ENCODE measurements at places on chromosomes 5 and 9.

DNA sequence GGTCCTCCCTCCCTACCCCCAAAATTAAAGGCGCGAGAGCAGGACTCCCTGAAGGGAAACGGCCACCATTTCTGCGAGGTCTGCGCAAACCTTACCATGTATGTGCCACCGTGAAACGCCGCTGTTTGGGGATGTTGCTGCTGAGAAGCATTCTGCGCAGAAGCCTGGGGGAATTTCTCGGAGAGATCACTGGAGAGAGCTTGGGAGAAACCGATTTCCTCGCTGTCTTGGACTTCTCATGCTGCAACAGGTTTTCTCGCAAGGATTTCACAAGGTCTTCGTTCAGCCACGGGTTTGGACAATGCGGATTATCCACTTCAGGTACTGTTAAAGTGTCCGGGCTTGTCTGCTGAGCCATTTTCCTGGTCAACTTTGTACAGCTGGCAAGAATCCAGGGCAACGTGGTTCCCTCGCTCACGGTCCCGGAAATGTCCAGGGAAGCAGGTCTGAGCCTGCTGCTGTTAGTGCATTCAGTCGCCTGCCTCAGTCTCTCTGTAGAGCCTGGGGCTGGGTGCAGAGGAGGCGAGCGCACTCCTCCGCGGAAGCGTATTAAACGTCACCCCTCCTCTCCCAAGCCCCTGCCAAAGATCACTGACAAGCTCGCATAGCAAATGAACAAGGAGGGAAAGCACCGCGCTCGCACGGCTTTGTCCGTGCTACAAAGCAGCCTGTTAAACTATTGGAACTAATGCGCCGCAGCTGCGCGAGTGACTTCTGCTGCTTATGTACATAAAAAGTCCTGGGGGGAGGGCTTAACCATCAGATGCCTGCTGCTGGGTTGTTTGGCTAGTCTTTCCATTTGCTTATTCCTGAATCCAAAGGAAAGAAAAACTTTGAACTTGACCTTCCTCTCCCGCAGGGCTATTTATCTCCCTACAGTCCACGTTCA, 125.1 kb downstream of the PDE4D start:
- no peak for DNase-seq

- DNase-seq, result no peak
These were observed 887 bp downstream of the PTPDC1 start for GRCh38 chr9:94085062-94085639.

DNA sequence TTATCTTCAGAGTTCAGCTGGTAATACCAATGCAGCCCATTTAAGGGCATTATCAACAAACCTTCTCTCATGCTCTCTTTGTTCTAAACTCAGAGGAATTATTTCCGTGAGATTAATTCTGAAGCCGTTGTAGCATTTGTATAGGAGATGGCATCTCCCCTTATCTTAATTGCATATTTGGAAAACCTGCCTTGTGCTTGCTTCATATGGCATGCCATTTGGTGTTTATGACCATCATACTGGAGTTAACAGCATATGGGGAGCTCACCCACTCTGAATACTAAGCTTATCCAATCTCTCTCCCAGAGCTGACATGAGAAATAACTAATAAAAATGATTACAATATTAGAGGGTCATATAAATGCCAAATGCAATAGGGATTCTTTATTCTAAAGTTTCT, 243.2 kb downstream of the BRINP1 start:
- no peak for DNase-seq

GRCh38 chr5:36232533-36232932, 9.2 kb downstream of the NADK2 start:
- DNase-seq, result no peak

All from stimulated activated CD4-positive, alpha-beta T cell treated with anti-CD3 and anti-CD28 coated beads, Interleukin-12 subunit alpha, Interleukin-12 subunit beta, amount 100 ng/mL, for 24 hours (primary cell).